ENCODE measurements at places on chromosomes 6 and 20. TPM values are rescaled to one million over a fixed set of nuclear protein-coding genes. Genes with fewer than 3 reads are reported as not detected.

The PTGIS gene
- 0.25 TPM for total RNA-seq

The C6orf141 gene
- 31.6 TPM for total RNA-seq

The DDX43 gene
- total RNA-seq: not detected

The ULBP2 gene
- total RNA-seq: 10.2 TPM

The OCSTAMP gene
- not detected for total RNA-seq

The HLA-DRB1 gene
- total RNA-seq: 2.7 TPM

The RIPOR3 gene
- 0.22 TPM for total RNA-seq

DNA sequence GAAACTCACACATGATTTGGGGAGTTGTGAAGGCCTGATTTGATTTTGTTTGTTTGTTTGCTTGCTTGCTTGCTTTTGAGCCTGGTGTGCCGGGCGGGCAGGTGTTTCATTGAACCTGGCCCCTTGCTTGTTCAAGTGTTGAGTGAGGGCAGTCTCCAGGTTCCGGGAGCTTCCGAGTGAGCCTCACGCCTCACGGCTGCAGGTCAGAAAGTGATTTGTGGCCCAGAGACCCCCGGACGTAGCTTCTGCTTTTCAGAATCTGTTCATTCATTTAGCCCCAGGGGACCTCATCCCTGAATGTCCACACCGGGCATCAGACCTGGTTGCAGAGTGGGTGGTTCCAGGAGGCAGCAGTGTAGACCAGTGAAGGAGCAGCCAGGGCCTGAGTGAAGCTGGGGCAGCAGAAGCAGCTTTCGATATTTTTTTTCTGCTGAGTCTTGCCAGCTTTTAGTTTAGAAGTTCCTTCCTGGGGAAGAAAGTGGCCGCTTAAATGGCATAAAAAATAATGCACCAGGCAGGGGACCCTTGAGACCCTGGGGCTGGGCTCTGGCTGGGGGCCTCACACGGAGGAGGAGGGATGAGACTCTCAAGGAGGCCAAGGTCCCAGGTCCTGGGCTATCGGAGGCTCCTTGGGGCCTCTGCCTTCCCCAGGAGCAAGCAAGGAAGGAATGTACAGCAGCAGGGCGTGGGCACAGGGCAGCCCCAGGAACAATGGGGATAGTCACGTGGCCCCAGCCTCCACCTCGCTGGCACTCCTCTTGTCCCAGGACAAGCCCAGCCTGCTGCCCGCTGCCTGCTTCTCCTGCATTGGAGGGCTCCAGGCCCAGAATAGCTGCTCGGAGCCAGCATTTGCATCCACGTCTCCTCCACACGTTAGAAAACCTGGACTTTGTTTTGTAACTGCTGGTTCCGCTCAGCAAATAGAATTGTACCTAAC is 89.2 kb upstream of the BHLHE23 start:
- H3K36me3 ChIP-seq: no peaks in the 10 kb centered on the region
- DNase-seq: no peak
- no peaks in the 10 kb centered on the region for H3K27me3 ChIP-seq
- no peak overlapping the region for H3K4me3 ChIP-seq
- H3K4me1 ChIP-seq: peaks cover 5% of the 10 kb centered on the region
- no peak overlapping the region for H3K27ac ChIP-seq

DNA sequence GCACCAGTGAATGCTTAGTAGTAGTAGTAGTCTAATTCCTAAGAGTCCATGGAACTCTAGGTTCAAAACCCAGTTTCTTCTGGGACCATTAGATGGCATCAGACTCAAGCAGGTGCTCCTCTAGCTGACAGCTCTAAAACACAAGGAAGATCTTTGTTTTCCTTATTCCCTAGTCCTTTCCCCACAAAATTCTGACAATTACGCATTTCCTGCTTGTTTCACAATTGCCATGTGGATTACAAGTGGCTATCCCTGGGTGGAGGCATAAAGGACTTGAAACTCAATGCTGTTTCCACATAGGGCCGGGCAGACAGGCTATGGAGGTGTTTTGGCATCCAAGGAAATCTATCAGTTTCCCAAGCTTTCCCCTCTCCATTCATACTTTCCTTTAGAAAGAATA is 9.2 kb upstream of the HLA-DOB start:
- no peak for DNase-seq
- H3K4me3 ChIP-seq: no peak overlapping the region
- peaks cover 12% of the 10 kb centered on the region for H3K36me3 ChIP-seq

- DNase-seq: no peak
- no peaks in the 10 kb centered on the region for H3K4me1 ChIP-seq
- no peaks in the 10 kb centered on the region for H3K27me3 ChIP-seq
- H3K4me3 ChIP-seq: no peak overlapping the region
- H3K27ac ChIP-seq: no peak overlapping the region
- no peaks in the 10 kb centered on the region for H3K36me3 ChIP-seq
These were observed 68.9 kb downstream of the MTHFD1L start for GRCh38 chr6:150934380-150934779.

DNA sequence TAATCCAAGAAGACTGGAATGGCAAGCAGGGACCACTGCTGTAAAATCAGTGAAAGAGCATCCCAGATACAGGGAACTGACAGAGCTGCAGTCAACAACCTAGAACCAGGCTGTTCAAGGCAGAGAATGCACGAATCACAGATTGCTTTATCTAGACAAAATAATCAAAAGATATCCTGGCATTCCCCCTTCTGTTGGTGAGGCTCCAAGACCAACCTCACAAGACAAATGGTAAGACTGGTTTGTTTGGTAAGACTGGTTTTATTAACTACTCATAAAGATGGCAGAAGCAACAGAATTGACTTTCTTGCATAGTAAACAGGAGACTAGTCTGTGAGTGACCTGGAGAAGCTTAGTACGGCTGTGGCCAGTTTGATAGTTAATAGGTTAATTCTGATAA is 88.8 kb upstream of the AHI1 start:
- no peaks in the 10 kb centered on the region for H3K27me3 ChIP-seq
- H3K27ac ChIP-seq: no peak overlapping the region
- H3K36me3 ChIP-seq: no peaks in the 10 kb centered on the region
- DNase-seq: no peak
- no peaks in the 10 kb centered on the region for H3K4me1 ChIP-seq
- no peak overlapping the region for H3K4me3 ChIP-seq

- H3K4me1 ChIP-seq: no peaks in the 10 kb centered on the region
- H3K27ac ChIP-seq: no peak overlapping the region
- H3K36me3 ChIP-seq: no peaks in the 10 kb centered on the region
- no peaks in the 10 kb centered on the region for H3K27me3 ChIP-seq
- no peak overlapping the region for H3K4me3 ChIP-seq
- DNase-seq: no peak
These were observed 27.7 kb upstream of the LAMA4 start for GRCh38 chr6:112281821-112282615.

DNA sequence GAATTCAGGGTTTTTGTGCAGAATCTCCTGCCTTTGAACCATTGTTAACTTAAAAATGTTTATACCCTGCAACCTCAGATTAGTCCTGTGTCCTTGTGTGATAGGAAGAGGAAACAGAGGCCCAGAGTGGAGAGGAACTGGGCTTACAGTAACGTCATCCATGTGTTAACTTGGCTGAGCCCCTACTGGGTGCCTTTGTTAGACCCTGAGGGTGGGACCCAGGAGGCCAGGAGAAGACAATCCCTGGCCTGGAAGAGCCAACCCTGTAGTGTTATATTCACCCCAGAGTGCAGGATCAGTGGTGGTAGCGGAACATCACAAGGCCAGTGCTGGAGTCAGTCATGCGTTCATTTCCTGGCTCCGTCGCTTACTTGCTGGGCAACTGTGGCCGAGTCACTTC is 10.6 kb downstream of the MYLK2 start:
- no peak for DNase-seq
- no peak overlapping the region for H3K27ac ChIP-seq
- 0 out of 2 replicates have a peak, but pooled peaks cover 2% of the 10 kb centered on the region for H3K4me1 ChIP-seq
- no peaks in the 10 kb centered on the region for H3K27me3 ChIP-seq

GRCh38 chr6:149014631-149015534 is 268.1 kb downstream of the UST start:
- H3K27me3 ChIP-seq: no peaks in the 10 kb centered on the region
- DNase-seq: no peak
- H3K36me3 ChIP-seq: no peaks in the 10 kb centered on the region
- no peak overlapping the region for H3K27ac ChIP-seq
- no peak overlapping the region for H3K4me3 ChIP-seq

GRCh38 chr20:52524861-52525260 is 333.3 kb upstream of the ZFP64 start:
- no peak overlapping the region for H3K27ac ChIP-seq
- DNase-seq: no peak
- no peaks in the 10 kb centered on the region for H3K4me1 ChIP-seq
- H3K27me3 ChIP-seq: no peaks in the 10 kb centered on the region
- H3K4me3 ChIP-seq: no peak overlapping the region

Data from HCT116 (cell line).